ENCODE measurements at places on chromosomes 2 and 18.

GRCh38 chr18:50706199-50706598 lies 113.6 kb downstream of the MRO start:
- DNase-seq: no peak

- no peak for DNase-seq
Measured at GRCh38 chr2:102698369-102699111, 63.3 kb upstream of the TMEM182 start.

- no peak for DNase-seq
Measured at GRCh38 chr2:68431316-68431972, 35.6 kb downstream of the FBXO48 start.

DNA sequence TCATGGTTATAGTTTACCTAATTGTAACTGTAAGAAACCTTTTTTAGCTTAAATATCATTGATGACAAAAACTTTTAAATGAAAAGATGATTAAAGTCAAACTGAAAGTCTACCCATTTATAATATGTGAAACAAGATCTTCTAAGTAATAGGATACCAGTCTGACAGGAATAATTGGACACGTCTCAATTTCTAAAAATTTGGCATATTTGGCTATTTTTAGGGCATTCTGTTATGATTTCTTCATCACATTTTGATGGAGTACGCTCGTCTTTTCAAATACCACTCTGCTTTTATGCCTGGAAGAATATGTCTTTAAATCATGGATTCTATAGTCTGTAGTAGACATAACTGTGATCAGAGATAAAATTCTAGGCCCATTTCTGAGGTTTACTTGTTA lies 1.3 kb downstream of the R3HDM1 start:
- DNase-seq: no peak

DNA sequence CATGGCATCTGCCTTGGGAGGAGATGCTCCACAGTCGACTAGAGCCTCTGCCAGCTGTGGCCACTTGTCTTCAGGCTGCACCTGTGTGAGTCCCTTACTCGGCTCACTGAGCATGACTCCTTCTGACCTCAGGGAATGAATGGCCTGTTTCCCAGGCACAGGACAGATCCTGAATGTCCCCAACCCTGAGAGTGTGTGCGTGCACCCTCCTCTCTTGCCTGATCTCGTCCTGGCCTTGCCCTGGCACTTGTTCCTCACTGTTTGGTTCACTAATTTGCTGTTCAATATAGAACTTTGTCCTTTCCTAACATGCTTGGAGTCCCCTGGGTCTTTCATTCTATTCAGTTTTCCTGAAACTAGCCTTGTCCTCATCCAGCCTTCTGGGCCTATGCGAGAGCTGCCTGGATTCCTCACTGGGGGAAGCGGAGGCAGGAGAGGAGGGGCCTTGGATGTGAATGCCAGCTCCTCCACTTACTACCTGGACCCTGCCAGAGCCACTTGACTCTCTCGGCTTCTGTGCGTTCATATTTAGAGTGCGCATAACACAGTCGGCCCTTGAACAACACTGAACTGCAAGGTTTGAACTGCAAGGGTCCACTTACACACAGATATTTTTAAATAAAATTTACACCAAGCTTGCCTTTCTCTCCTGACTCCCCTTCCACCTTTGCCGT lies 184.8 kb downstream of the ACKR3 start:
- DNase-seq: no peak

DNA sequence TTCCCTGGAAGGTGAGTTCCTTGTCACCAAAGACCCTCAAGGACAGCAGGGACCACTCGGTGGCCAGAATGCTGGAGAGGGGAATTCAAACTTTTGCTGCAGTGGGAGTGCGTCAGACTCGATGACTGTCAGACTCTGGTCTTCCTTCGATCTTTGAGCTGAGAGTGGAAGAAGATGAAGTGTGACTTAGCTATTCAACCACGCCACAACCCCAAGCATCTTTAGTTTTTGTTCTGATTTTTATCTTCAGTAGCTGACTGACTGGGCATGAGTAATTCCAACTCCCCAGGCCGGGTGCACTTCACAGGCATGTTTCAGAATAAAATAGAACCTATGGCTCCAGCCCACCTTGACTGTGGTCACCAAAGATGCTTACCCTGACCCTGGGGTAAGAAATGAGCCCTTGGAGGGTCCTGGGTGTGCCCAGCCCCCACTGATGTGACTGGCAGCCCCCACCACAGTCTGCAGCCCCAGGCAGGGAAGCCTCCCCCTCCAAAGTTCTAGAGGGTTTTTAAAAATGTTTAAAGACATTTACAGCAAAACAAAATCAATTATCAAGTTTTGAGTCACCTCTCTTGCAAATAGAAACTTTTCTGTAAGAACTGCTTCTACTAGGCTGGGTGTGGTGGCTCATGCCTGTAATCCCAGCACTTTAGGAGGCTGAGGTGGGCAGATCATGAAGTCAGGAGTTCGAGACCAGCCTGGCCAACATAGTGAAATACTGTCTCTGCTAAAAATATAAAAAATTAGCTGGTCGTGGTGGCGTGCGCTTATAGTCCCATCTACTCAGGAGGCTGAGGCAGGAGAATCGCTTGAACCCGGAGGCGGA lies 24.9 kb upstream of the YWHAQ start:
- DNase-seq: no peak

DNA sequence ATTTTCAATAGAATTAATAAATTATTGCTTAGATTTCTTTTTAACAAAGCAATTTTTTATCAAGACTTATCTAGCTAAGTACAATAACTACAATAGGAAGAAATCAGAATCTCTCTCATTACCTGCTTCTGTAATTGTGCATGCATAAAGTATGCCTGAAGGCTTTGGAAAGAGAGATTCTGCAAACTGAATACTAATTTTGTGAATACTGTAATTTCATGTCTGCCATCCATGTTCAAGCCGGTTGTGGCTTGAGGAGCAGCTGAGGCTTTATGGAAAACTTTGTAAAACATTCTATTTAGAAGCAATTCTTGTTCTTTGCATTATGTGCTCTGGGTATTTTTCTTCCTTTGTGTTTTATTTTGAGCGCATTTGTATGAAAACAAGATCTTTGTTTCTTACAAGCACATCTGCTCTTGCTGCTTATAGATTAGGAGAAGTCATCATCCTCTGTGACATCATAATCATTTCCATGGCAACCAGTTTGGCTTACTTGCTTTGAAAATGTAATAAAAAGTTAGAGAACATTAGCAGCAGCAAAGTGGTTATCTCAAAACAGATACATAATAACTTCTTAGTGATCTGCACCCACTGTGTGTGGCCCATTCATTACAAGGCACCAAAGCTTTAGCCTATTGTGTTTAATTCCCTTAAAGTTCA lies 16.0 kb upstream of the IKZF2 start:
- DNase-seq: no peak

- DNase-seq: no peak
Measured at GRCh38 chr2:196183528-196184231, 12.3 kb upstream of the STK17B start.

All from activated naive CD4-positive, alpha-beta T cell treated with anti-CD3 and anti-CD28 coated beads, Interleukin-2, amount 50 U/mL, for 16 hours (primary cell).